Pulmonary artery endothelial cell (primary cell): ENCODE measurements at places on chromosomes 3 and 15. TPM values are rescaled to one million over a fixed set of nuclear protein-coding genes. Genes with fewer than 3 reads are reported as not detected.

GRCh38 chr15:60704717-60705116, 225.8 kb upstream of the ICE2 start:
- DNase-seq: no peak

The SYNM gene
- 5.9 and 10.2 TPM in 2 replicates for total RNA-seq

The EFCAB12 gene
- total RNA-seq: under 0.01 TPM in 1 of 2 replicates, not detected in the other

The RBM5 gene
- 116 and 184 TPM in 2 replicates for total RNA-seq

GRCh38 chr3:73398084-73398483, 226.7 kb downstream of the PDZRN3 start:
- DNase-seq: no peak

DNA sequence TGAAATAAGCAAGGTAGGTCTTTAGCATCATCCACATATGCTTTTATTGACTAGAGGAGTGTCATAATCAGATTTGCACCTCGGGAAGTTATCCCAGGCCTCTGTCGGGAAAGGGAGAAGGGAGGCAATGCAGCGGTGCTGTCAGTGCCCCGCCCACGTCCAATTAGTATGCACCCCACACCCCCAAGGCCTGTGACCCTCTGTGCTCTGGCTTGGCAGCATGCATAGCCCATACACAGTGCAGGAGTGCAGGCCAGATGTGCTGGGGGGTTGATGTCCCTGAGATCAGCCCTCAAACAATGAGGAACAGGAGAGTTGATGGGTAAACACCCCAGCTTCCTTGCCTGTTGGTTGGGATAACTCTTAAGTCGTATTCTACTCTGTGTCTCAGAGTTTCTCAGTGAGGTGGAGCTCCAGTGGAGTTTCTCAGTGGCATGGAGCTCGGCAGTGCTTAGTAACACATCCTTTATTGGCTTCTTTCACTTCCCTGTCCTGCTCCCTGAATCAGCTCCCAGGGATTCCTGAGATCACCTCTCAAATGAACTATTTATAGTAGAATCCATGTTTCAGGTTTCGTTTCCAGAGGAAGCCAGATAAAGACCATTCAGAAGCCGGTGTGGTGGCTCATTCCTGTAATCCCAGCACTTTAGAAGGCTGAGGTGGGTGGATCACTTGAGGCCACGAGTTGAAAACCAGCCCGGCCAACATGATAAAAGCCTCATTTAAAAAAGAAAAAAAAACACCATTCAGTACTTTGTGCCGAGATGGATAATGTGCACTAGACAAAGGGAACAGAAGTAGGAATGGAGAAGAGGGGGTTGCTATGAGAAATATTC, 26.7 kb upstream of the NDUFB4 start:
- DNase-seq: no peak

DNA sequence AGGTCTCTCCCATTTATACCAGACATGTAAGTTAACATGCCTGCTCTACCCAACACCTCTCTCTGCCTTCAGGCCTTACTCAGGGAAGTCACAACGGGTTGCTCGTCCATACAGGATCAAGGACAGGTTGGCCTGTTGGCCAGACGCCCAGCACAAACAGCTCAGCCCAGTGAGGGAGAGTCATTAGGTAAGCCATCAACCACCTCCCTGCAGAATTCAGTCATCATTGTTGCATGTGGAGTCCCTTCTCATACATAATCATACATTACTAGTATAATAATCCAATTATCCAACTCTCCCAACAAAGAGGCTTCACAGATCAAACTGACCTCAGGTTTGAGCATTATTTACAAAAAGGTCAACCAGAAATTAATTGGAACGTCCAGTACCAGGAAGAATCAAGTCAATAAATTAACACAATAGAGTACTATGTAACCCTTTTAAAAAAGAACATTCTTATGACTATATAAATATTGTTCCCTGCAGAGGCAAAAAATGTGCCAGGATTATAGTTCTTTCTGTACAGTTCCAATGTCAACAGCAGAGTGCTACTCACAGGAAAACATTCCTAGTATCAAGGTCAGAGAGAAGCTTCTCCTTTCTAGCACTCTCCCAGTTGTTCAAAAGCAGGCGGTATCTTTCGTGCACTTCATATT, 33.2 kb downstream of the HOMER2 start:
- no peak for DNase-seq

GRCh38 chr3:13509816-13510192, 29.7 kb downstream of the HDAC11 start:
- DNase-seq: no peak

DNA sequence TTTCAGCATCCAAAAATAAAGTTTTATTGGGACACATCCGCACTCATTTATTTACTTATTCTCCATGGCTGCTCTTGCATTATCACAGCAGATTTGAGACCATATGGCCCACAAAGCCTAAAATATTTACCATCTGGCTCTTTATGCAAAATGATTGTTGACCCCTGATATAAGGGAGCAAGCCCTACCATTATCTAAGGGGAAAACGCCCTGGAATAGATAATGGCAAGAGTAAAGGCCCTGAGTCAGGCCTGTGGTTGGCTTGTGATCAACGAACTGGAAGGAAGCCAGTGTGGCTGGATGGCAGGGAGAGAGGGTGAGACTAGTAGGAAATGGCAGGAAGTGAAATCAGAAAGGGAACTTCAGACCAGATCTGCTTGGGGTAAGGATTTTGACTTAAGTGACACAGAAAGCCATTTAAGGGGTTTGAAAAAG, 24.6 kb upstream of the DMXL2 start:
- peak; percentile 11 for DNase-seq

GRCh38 chr15:74580538-74581350, 34.9 kb upstream of the CLK3 start:
- DNase-seq: no peak

DNA sequence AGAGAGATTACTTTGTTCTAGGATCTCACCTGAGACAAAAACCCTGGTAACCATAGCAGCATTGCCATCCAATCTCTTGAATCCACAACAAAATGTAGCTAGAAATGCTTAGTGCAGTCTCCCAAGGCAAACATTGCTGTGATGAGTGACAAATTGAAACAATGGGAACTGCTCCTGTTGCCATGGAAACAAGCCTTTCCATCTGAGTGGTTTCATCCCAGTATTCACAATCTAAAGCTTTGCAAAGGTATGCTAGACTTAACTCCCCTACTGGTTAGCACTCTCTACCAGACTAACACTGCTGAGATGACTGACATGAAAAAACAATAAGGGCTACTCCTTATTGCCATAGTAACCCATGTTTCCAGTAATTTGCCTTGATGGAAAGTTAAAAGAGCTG, 172.6 kb upstream of the CNTN3 start:
- DNase-seq: no peak

GRCh38 chr15:81312790-81313543, 11.0 kb downstream of the STARD5 start:
- DNase-seq: peak; percentile 49

The CCR4 gene
- 0.21 TPM in 1 of 2 replicates, not detected in the other for total RNA-seq

The TPRA1 gene
- total RNA-seq: 32.8 and 34.6 TPM in 2 replicates

The RAP2B gene
- total RNA-seq: 44.1 and 54.0 TPM in 2 replicates

The PLXNB1 gene
- total RNA-seq: 9.3 and 16.2 TPM in 2 replicates

DNA sequence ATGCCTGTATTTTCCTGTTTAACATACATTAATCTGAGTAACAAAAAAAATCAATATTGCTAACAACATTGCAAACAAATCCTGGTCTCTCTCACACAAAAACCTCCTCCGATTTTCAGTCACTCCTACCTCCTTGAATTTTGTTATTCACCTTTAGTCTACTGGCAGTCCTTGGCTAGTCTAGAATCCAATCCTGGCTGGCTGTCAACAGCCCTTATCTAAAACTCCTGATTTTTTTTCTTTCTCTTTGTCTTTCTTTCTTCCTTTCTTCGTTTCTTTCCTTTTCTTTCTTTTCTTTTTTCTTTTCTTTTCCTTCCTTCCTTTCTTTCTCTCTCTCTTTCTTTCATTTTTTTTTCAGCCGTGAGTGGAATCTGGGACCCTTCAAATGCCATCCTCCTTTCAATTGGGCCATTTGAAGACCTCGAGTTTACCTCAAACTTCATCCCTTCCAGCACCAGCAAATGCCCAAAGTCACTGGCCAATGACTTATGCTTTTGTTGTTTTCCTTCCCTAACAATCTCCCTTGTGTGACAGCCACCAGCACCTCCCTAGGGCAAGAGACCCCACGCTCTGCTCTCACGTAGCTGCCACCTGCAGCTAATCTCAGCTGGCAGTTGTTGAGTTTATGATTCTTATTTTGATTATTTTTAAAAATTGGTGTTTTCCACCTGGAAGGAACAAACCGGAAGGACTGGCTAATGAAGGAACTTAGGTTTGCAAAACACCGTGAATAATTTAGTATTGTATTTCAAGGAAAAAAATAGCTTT, 6.8 kb upstream of the ONECUT1 start:
- no peak for DNase-seq

- no peak for DNase-seq
Measured at GRCh38 chr3:14913071-14913925, 34.1 kb upstream of the NR2C2 start.

DNA sequence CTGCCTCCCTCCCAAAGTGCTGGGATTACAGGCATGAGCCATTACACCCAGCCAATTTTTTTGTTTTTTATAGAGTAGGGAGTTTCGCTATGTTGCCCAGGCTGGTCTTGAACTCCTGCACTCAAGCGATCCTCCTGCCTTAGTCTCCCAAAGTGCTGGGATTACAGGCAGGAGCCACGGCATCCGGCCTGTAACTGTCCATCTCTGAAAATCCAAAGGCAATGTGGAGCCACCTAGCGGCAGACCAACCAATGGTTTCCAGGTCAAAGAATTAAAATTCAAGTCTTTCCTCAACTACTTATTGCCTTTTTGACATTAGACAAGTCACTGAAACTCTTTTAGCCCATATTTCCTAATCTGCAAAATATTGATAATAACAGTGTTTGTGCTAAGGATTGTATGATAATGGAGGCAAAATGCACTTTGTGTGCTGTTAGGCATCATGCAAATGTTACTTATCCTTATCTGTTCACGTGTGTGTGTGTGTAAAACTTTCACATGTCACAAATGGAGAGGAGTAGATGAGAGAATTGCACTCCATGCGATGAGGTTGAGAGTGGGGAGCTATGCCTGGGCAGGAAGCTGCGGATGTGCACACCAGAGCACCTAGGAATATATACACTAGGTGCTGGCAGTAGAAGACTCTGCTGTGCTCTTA, 48.7 kb downstream of the COL8A1 start:
- no peak for DNase-seq

- peak; percentile 78 for DNase-seq
Measured at GRCh38 chr3:123809597-123809996, 74.5 kb downstream of the MYLK start.

- DNase-seq: no peak
Measured at GRCh38 chr3:161333696-161334095, 37.6 kb downstream of the SPTSSB start.

The C3orf49 gene
- total RNA-seq: not detected in 2 replicates
